Mammary epithelial cell (primary cell): ENCODE measurements at places on chromosomes 6 and 20. TPM values are rescaled to one million over a fixed set of nuclear protein-coding genes. Genes with fewer than 3 reads are reported as not detected.

Gene TPBG
- total RNA-seq = 62.8 TPM

Gene HLA-DOA
- 0.08 TPM in 1 of 2 replicates, not detected in the other for total RNA-seq

Gene MYL9
- 22.5 and 29.4 TPM in 2 replicates for total RNA-seq

Gene JAG1
- 236 and 244 TPM in 2 replicates for total RNA-seq

Gene NMBR
- total RNA-seq = not detected

Gene TUBB2B
- 0.69 and 3.1 TPM in 2 replicates for total RNA-seq

Gene C4B
- 2.9 and 10.2 TPM in 2 replicates for total RNA-seq

Gene ZNF311
- 2.0 TPM for total RNA-seq

Gene VSX1
- not detected in 2 replicates for total RNA-seq

Gene RBBP9
- 25.8 TPM for total RNA-seq

Gene PDSS2
- total RNA-seq = 7.5 TPM

Gene BEND6
- total RNA-seq = 2.2 TPM

Gene CST4
- total RNA-seq = not detected in 2 replicates

Gene TAAR8
- total RNA-seq = not detected in 2 replicates

Gene SLC22A16
- total RNA-seq = under 0.01 TPM

Gene B3GALT4
- 0.45 and 1.1 TPM in 2 replicates for total RNA-seq

GRCh38 chr6:170047823-170048222 lies 243.1 kb downstream of the DLL1 start:
- DNase-seq = no peak

- no peak for DNase-seq
These were observed 10.0 kb downstream of the TMEM74B start for GRCh38 chr20:1174787-1175186.

GRCh38 chr6:139926711-139927110 lies 552.3 kb upstream of the CITED2 start:
- DNase-seq = no peak

- no peak for DNase-seq
These were observed 6.8 kb downstream of the ITPR3 start for GRCh38 chr6:33627876-33628275.

DNA sequence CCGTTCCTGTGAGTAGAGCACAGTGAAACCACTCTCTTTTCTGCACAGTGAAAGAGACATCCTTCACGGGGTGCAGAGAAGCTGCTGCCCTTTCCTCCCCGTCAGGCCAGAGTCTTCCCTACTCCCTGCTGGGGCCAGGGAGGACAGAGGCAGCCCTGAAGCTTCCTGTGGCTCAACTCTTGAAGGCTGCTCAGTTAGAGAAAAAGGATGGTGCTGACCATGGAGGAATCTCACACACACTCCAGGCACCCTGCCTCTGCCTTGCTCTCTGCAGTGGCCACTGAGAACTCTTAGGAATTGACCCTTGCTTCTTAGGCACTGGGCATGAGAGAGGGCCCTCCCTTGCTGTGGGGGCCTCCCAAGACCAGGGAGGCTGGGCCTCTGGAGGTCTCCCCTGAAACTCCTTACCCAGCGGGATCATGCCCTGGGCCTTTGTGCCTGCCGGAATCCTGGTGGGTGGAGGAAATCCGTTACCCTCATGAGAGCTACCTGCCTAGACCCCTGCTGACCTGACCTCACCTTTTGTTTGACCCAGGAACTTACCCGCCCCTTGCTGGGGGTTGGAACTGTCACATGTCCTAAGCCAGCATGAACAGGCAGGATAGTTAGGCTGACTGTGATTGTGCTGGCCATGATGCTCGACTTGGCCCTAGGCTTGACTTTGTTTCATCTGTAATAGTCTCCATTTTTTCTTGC lies 65.0 kb upstream of the CD93 start:
- DNase-seq = no peak

DNA sequence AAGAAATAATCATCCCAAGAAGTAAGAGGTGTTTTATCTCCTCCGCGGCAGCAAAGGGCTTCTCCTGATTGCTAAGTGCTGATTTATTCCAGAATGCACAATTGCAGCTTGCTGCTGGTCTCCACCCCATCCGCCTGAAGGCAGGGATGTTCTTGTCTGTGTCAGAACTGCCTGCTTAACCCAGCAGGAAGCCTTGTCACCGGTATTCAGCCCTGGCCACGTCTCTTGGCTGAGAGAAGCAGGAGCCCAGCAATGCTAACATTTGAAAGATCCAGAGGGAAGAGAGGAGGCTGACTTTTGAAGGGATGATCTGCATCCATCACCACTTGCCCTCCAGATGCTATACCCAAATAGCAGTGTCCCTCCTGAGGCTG lies 4.2 kb downstream of the SCML4 start:
- DNase-seq = peak; percentile 70

DNA sequence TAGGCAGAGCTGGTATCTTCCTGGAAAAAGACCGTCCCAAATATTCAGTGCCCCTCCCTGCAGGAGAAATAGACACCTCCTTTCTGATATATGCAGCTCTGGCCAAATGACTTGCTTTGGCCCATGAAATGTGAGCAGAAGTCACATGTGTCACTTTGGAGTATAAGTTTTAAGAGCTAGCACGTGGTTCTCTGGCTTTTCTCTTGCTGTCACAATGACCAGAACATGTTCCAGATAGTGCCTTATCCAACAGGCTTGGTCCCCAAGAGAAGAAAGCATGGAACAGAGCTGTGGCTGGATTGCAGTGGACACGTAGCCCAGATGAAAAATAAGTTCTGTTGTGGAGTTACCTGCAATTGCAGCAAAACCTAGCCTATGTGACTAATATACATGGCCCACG lies 40.4 kb downstream of the UNC5CL start:
- DNase-seq = no peak

- no peak for DNase-seq
These were observed 6.1 kb upstream of the NSFL1C start for GRCh38 chr20:1472556-1473245.

- DNase-seq = no peak
These were observed 10.5 kb upstream of the OGFRL1 start for GRCh38 chr6:71277926-71278600.

DNA sequence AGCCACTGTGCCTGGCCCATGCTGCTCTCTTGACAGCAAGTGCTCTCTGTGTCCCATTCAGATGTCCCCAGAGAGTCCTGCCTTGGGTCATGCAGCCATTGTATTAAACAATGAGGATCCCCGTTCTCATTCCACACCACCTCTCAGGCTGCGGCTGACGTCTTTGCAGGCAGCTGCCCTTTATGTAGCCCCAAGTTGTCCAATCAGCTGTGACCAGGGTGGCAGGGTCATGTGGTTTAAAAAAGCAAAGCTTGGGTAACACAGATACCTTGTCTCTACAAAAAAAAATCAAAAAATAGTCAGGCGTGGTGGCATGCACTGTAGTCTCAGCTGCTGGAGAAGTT lies 13.2 kb downstream of the GCNT2 start:
- DNase-seq = no peak

DNA sequence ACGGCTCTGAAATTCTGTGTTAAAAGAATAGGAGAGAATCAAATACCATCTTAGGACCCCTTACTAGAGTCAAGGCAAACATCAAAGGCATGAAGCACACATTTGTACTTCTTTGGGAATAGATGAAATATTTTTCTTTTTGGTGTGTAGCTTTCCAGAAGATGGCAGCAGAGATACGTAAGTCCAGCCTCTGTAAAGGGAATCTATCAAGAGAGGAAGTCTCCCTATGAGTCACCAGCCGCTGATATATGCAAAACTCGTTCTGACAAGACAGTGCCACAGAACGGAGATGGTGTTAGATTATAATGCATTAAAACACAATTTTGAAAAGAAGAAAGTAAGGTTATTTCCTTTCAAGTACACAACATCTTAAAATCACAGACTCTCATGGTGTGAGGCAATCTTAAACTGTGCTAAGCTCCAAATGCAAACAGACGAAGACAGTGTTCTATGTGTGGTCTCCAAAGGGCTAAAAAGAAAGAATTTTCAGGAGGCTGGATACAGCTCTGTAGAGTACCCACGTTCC lies 120.0 kb upstream of the AGPAT4 start:
- DNase-seq = peak; percentile 82

GRCh38 chr6:9875605-9876353 lies 539.1 kb downstream of the TFAP2A start:
- no peak for DNase-seq

GRCh38 chr20:44651684-44652423 lies at the start of gene ADA:
Gene ADA (minus strand): TSS chr20:44651699. CDS start chr20:44651607, 92 bp downstream.
- DNase-seq = peak; percentile 63

DNA sequence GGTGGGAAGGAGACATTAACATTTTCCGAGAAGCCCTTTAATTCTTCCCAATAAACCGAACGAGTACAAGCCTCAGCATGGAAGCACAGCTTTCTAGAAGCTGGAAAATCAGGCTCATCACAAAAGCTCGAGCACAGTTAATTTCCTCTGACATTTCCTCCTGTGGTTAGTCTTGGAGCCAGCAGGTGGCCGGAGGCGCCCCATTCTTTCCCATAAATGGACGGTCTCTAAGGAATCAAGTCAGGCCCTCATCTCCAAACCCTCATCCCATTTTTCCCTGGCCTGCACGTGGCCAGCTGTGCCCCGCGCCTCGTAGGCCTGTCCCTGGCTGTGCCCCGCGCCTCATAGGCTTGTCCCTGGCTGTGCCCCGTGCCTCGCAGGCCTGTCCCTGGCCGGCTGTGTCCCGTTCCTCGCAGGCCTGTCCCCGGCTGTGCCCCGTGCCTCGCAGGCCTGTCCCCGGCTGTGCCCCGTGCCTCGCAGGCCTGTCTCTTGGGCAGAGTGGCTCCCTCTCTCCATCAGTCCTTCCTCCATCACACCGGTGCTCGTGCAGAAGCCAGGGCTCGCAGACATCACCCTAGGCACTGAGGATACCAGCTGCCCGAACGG lies 19.7 kb upstream of the NTSR1 start:
- DNase-seq = peak; percentile 24

GRCh38 chr20:20368418-20369249 lies 730 bp downstream of the INSM1 start:
- DNase-seq = peak; percentile 16

DNA sequence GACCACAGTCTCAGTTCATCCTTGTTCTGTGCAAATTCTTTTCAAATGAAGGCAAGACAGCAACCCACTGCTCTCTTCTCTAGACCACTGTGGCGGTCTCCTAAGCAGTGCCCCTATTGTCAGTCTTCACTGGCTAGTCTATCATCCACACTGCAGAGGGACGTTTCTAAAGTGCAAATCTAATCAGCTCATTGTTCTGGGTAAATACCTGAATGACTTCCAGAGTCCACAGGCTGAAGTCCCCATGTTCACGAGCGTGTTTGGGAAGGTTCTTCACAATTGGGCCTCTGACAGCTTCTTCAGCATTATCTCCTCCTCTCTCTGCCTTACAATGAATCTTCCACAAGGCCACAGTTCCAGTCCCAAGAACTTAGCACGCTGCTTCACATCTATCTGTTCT lies 73.2 kb downstream of the LAMA4 start:
- DNase-seq = no peak

- no peak for DNase-seq
These were observed 371.0 kb upstream of the RUNX2 start for GRCh38 chr6:44957156-44957555.

DNA sequence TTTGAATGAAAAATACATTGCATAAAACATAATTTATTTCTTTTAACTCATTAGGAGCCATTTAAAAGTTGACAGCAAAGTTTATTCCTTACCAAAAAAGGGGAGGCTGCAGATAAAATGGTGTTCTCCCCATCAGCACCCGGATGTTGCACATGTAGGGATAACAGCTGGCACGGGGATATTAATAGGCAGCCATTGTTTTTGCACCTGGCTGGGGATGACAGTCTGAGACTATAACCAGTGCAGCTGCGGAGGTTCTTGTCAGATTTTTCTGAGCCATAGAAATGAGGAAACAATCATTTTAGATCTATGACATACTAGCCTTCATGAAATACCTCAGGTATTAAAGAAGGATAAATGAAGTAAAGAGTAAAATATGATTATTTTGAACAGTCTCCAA lies 20.1 kb upstream of the HECA start:
- no peak for DNase-seq

GRCh38 chr6:123575188-123575587 lies 61.6 kb downstream of the TRDN start:
- no peak for DNase-seq

GRCh38 chr6:105795913-105796517 lies 290.1 kb upstream of the PRDM1 start:
- no peak for DNase-seq

DNA sequence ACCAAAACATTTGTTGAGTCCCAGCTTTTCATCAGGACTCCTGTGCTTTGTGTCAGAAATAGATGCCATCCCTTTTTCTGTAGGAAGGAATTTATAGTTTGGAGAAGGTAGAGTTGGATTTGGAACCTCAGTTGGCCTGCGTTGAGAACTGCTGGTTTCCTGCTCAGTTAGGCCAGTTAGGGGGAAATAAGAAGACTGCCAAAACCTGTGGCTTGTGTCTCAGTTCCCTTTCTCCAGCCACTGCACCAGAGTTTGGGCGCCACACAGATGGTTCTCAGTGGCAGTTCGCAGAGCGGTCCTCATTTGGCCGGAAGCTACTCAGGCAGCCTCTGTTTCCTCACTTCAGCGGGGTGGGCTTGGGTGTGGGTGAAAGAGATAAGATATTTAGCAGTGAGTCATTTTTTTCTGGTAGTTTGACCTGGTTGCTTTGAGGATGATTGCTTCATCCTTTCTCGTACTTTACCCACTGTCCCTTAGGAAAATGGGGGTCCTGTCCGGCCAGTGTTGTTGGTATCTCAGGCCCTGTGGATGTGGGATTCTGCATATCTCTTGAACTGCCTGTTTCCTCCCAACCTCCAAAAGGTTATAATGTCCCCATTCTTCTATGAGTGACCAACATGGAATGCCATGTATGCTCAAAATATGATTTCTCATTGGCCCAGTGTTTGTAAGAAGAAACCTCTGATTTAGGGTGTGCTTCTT lies 53.7 kb downstream of the JARID2 start:
- no peak for DNase-seq

DNA sequence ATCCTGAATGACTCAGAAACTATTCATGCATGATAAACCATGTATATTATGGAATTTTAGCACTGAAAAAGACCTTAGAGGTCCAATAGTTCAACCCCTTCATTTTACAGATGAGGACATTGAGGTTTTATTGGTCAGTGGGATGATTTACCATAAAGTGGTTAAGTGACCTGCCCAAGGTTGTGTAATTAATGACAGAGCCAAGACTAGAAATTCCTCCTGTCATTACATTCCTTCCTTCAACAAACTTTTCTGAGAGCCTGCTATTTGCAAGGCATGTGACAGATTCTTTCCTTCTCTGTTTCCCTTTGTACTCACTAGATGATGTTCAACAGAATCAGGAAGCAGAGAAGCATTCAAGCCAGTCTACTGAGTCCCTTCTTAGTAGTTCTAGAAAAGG lies 170.7 kb upstream of the KCNK16 start:
- no peak for DNase-seq
